Fibroblast of skin of back (primary cell): ENCODE measurements at places on chromosomes 11 and 22.

DNA sequence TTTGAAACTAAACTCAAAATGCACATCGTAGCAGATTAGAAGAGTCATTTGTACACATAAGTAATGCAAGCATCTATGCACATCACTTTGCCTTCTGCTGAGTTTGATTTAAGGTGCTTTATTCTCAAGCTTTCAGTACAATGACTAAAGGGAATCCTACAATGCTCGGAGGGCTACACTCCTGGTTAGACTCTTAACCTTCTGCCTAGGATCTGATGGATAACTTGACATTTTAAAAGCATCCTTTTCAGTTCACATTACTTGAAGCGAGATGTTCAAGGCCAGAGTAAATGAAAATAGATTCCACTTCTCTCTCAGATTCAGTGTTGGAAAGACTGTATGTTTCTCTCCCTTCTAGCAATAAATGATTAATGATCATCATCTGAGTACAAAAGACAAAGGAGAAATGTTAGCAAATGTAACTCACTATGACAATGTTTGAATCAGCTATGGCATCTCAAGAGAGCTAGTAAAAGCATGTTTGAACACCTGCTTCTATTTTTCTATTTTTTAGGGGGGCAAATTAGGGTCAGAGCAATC lies 259.2 kb upstream of the ANO3 start:
- DNase-seq = no peak

- DNase-seq = no peak
Measured at GRCh38 chr11:88398791-88399570, 61.4 kb upstream of the CTSC start.

DNA sequence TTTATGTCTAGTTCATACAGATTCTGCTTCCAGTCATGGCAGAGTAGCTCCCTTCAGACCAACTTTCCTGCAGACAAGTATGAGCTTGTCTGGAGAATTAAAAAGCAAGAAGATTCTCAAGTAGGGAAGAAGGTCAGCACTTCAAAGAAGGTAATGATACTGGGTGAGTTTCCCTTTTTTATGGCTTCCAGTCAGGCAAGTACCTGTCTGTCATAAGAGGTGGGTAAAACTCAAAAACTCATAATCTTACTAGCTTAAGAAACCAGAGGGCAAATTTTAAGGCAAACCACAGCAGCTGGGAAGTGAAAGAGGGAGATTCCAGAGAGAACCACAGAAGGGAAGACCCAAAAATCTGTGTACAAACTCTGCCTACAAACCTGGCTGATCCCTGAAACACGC lies 54.2 kb downstream of the DENND5A start:
- DNase-seq = no peak

GRCh38 chr22:33361581-33361980 lies 303.4 kb upstream of the SYN3 start:
- DNase-seq = peak; percentile 66

DNA sequence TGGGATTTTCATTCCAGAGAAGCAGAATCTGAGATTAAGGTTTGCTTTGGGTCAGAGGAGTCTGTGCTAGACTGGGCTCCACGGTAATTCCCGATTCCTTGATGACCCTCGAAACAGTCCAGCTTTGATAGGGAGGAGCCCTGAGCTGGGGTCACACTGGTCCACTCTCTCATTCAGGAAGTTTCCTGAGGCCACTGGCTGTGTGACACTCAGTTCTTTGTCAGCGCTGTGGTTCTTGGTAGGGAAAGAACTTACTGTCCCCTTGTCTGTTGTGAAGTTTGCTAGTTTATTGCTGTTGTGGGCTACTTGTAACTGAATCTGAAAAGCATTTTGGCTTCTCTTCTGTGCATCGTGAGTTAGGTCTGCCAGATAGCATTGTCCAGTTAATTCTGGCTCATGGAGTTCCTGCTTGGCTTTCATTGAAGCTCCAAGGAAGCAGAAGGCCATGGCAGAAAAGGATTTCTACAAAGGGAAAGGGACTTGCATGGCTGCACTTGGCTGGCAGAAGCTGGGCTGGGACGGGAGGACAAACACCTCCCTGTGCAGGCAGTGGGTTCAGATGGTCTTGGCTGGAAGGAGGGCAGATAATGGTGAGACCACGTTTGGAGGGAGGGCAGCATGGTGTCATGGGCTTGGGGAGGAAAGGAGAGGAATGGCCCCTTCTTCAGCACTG lies 23.3 kb downstream of the BCR start:
- DNase-seq = no peak

- no peak for DNase-seq
Measured at GRCh38 chr11:132937016-132937415, 595.3 kb downstream of the OPCML start.

GRCh38 chr11:13174090-13174489 lies 103.5 kb upstream of the BMAL1 start:
- no peak for DNase-seq

- peak; percentile 20 for DNase-seq
Measured at GRCh38 chr22:29870574-29870973, 12.4 kb upstream of the MTMR3 start.

- peak; percentile 53 for DNase-seq
Measured at GRCh38 chr11:106400949-106401570, 323.6 kb downstream of the AASDHPPT start.

GRCh38 chr11:10309163-10310093 lies 4.6 kb downstream of the ADM start:
- peak; percentile 60 for DNase-seq
